ENCODE measurements at places on chromosomes 5 and 9.

DNA sequence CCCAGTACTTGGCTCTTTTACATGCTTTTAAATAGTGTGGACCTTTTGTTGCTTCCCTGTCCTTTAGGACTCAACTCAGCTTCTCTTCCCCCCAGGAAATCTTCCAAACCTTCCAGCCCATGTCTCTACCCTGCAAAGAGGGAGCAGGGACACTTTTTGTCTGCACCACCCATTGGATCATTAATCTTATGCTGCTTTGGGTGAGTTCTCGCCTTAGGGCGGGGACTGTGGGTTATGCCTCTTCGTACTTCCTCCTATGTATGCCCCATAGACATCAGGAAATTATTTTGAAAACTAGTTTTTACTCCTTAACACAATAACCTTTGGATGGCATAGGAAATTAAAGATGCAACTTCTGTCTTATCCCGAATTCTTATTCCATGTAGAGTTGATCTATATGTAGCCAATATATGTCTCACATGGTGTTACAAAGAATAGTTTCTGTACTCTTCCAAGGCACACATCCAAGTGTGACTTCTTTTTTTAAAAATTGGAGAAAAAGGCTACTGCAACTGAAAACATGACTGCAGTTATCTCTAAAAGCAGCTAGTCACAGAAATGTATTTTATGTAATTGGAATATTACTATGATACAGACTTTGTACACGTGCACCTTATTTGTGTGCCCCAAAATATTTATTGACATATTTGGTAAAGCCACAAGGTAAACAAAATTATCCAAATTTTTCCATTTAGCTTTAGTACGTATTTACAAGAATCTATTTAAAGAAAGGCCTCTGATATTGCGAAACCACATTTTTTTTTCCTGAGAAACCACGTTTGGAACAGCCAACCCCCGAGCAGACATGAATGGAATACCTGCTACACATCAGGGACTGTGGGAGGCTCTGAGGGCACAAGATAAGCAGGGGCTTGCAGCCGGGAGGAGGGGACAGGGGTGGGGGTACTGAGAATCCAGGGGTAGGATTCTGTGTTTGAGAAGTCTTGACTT lies 133.6 kb downstream of the WDR41 start:
- no peak for DNase-seq

GRCh38 chr9:133848471-133849109 lies 110.4 kb upstream of the SARDH start:
- DNase-seq = no peak

GRCh38 chr9:105098370-105098769 lies 146.1 kb upstream of the SLC44A1 start:
- DNase-seq = no peak

DNA sequence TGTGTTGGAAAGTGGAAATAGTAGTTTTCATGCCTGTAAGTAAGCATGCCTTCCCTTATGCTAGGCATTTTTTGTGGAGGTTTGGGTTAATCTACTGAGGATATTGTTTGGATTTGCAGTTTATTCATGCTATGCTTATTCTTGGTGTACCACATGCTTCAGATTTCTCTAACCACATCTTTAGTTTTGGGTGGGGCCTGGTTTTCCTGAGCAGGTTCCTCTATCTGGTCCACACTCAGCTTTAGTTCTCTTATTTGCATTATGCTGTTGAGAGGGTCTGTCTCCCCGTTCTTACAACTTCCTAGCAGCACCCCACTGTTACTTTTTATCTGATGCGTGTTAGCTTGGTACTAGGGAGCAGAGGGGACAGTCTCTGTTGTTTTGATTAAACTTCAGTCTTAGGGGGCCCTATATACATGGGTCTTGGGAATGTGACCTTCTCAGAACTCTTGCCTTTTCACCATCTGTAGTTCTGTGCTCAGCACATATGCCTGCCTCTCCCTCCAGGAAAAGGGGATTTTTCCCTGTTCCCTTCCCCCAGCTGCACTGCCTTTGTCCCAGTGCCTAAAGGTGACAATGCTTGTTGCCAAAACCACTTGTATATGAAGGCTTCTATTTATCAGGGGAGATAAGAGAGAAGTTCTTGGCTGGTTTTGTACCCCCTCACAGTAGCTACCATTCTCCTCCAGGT lies 10.0 kb upstream of the CAMK4 start:
- no peak for DNase-seq

DNA sequence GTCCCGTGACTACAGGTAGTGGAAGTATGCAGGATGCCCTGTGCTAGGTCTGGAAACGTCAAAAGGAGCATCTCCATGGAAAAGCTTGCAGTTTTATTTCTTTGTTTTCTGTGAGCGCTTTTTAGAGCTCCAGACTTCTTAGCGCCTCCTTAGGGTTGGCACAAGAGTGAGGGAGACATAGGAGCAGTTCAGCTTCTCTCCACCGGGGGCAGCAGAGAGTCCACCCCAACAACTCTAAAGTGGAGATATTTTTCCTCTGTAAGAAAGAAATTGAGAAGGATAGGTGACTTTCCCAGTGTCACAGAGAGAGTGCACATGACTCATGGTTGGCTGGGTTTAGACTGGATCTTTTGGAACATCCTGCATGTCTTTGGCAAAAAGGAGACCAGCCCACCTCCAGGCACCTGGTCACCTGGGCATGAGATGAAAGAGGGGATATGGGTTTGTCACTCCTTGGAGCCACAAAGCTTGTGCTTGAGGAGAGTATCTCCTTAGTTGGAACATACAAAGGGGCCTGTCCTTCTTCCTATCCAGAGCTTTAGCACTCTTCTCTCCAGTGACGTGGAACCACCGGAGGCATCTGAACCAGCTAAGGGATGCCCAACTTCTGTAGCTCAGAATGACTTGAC lies 637.7 kb downstream of the SEMA5A start:
- DNase-seq = no peak

DNA sequence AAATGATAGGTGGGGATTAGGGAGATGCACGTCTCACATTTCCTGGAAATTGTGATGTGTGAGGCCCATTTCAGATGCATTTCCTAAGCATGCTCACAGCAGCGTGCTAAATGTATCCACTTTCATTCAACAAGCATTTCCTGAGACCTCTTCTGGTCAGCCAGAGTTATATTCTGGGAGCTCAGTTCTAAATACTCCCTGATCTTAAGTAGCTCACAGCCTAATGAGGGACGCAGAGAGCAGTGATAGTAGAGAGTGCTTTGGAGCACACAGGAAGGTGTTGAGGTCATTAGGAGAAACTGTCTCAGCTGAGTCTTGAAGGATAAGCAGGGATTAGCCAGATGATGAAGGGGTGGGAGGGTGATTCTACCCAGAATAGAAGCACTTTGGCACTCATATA lies 46.2 kb upstream of the FSD1L start:
- no peak for DNase-seq

DNA sequence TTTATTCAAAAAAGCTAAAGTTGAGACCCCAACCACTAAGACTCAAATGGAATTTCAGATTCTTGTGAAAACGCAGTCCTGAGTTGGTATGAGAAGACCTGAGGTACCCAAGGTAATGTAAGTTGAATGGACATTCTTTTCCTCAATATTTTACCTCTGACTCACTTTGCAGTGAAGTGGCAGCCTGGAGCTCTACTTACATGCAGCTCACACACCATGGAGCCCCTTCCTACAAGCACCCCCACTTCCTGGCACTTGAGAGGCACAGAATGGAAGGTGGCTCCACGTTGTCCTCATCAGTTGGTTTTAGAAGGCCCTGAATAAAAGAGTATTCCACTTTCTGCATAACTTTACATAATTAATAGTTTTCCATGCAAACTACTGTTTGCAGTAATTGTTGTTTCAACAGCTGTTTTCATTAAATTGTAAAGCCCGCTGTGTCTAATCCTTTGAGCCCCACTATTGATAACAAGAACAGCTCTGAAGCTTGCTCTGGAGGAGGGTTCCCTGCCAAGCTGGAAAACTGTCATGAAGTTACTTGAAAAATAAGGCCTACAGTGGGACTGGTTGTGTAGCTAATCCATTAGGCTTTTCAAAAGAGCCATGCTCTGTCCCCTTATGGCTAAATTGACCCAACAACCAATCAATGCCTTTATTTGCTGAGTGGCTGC lies 102.2 kb upstream of the SPATA31D4 start:
- DNase-seq = no peak

GRCh38 chr5:36417668-36418067 lies 116.0 kb upstream of the RANBP3L start:
- no peak for DNase-seq

GRCh38 chr9:1881708-1882295 lies 133.3 kb upstream of the SMARCA2 start:
- DNase-seq = no peak

DNA sequence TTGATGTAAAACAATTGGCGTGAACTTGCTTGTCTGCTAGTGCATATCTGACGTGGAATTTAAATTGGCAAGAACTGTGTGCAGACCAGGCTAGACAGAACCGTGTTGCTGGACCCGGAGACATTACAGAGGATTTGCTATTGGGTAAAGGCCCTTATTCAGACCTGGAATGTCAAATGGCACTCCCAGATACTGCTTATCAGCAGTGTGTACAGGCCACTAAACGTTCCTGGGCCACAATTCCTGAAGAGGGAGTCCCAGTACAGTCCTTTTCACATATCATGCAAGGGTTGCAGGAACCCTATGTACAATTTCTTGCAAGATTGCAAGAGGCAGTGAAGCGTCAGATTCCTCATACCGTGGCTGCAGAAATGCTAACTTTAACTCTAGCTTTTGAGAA lies 13.5 kb upstream of the MCCC2 start:
- no peak for DNase-seq

GRCh38 chr5:127229185-127229889 lies 61.3 kb upstream of the MEGF10 start:
- peak; percentile 29 for DNase-seq

GRCh38 chr5:142324136-142324870 lies 518 bp downstream of the SPRY4 start:
- DNase-seq = no peak

- no peak for DNase-seq
Observed at GRCh38 chr5:177316005-177316404, 4.3 kb upstream of the MXD3 start.

GRCh38 chr5:93909356-93909755 lies 168.0 kb upstream of the POU5F2 start:
- DNase-seq = no peak

DNA sequence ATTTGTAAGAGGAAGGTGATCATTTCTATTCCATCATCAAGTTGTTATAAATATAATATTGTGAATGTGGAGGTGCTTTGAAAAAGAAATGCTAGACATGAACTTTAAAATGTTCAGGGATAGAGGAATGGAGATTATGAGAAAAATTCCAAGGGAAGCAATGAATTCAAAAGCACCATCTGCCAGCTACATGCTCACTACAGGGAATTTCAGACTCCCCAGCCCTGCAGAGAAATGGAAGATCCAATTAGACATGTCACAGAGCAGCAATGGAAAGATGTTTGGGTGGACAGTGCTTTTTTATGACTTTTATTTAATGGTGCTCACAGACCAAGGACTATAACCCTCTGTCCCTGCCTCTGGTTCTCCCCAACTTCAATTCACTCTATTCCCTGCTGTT lies 209.7 kb downstream of the ESM1 start:
- no peak for DNase-seq

DNA sequence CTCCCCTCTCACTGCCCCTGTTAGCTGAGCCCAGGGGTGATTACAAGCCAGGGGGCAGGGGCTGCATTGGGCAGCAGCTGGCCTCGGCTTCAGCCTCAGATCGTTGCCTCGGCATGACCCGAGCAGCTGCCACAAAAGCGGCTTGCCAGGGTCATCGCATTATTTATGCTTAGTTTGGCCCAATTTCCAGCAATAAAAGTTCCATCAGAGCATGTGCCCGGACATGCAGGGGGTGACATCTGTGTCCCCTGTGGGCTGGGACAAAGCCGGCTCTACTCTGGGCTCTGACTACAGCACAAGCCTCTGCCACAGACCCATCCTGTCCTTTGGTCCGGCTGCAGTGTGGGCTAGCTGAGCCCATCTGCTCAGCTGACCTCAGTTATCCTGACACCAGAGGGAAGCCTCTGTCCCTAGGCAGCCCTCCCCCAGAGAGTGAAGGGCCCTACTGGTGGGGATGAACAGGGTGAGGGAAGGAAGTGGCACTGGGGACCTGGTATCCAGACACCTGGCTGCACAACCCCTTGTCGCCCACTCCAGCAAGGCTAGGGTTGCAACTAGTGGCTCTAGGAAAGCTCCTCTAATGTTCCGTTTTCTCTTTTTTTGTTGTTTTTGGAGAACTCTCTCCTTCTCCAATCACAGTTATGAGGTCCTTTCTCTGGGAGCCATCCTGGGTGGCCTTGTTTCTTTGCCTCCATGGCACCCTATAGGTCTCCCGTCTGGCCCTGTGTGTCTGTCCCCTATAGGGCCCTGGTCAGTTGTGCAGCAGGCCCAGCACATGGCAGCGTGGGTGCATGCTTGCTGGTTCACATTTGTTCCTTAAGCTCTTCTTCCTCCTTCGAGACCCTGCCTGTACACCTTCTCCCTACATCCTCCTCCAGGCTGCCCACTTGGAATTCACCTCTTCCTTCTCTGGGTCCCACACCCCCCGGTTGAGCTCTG lies 13.3 kb upstream of the GADD45G start:
- DNase-seq = no peak

GRCh38 chr5:147658293-147658932 lies 124.1 kb downstream of the JAKMIP2 start:
- DNase-seq = no peak

- DNase-seq = no peak
Observed at GRCh38 chr5:34749431-34749873, 89.5 kb upstream of the TTC23L start.

GRCh38 chr5:83029-83428 lies 8.9 kb upstream of the PLEKHG4B start:
- no peak for DNase-seq

DNA sequence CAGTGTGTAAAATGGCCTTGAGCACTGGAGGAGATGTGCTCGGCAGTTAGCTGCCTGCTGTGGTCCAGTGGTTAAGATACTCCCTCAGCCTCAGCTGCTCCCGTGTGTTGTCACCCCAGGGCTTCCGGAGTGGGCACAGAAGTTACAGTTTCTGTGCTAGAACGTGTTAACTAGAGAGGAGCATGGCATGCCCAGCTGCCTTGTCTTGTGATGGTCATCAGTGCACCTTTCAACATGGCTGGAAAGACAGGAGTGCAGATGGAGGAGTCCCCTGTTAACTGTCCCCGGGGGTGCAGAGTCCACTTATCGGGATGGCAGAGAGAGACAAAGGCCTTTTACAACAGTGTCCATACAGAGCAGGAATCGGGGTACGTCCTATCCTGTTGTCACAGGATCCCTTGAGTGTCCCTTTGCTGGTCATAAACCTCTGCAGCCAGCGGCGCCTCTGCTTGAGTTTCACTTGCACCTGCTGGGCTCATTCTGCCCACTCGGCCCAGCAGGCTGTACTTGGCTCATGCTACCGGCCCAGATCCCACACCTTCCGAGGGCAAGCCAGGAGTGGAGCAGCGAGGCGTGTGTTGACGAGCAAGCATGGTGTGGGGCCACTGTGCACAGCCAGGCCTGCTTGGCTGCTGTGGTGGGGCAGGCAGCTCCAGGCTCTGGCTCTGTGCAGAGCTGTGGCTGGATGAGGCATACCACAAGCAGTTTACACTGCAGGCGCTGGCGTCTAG lies 112.6 kb downstream of the EHMT1 start:
- DNase-seq = no peak

- DNase-seq = no peak
Observed at GRCh38 chr9:19748278-19749126, 40.3 kb downstream of the SLC24A2 start.

- DNase-seq = no peak
Observed at GRCh38 chr9:22160221-22160620, 151.1 kb upstream of the CDKN2B start.

Measured in activated T-helper 1 cell treated with anti-CD3 and anti-CD28 coated beads, Interleukin-2, amount 50 U/mL, for 16 hours (primary cell).